RWPE2 (cell line): ENCODE measurements at places on chromosomes 3 and 15.
A peak's percentile ranks its signal among the peaks of the same experiment; 100 is the strongest.

- no peak for DNase-seq
These were observed 154.6 kb downstream of the PTPRG start for GRCh38 chr3:61715886-61716527.

DNA sequence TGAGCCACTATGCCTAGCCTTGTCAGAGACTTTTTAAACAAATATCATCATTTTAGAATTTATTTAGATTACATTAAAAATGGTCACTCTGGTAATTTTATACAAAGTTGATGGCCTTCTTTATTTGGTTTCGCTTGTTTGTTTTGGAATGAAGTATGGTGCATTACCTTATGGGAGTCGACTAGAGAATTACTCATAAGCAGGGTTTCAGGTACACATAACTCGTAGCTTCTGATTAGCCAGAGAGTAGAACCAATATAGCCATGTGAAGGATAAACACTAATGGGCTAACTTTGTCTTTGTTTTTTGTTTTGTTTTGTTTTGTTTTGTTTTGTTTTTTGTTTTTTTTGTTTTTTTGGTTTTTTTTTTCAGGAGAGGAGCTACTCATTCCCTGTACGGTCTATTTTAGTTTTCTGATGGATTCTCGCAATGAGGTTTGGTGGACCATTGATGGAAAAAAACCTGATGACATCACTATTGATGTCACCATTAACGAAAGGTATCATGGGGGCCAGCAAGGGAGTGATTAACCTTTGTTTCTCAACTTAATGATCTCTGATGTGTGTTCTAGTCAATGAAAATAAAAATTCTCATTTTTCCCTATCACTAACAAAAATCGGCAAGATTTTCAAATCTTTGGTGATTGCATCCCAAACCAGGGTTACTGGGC is 113.2 kb downstream of the IL1RAP start:
- no peak for DNase-seq

GRCh38 chr3:15217841-15218267 is 11.8 kb downstream of the CAPN7 start:
- no peak for DNase-seq

DNA sequence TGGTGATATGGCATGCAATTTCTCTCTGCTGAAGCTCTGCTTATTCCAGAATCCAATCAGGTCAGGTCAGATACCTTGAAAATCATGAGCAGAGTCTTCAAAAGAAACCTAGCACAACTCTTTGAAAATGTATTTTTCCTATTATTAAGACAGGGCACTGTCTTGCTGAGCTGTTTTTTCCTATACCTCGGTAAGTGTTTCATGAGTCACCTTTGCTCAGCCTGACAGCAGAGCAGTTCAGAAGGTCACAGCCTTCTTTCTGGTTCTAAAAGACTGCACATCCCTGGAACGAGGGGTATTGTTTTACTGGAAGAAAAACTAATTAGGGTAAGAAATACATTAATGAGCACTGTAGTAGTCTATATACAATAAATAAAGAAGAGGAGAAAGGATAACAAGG is 422.0 kb downstream of the SOX2 start:
- DNase-seq = no peak

DNA sequence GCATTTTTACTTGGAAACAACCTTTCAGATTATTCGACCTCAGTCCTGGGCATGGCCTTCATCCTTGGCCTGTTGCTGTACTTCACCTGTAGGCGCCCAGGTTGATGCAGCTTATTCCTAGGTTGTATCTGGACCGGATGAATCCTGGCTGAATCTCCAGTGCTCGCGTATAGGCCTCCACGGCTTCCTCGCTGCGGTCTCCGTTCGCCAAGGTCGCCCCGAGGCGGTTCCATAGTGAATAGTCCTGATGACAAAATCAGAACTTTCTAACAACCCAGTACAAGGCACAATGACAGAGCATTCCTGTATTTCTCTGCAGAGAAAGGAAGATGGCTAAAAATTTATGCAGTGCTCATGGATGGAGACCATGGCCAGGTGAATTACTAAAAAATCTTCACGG is 154.7 kb downstream of the USP13 start:
- no peak for DNase-seq

GRCh38 chr15:96330064-96330449 is 443 bp upstream of the NR2F2 start:
- DNase-seq = peak; percentile 92

DNA sequence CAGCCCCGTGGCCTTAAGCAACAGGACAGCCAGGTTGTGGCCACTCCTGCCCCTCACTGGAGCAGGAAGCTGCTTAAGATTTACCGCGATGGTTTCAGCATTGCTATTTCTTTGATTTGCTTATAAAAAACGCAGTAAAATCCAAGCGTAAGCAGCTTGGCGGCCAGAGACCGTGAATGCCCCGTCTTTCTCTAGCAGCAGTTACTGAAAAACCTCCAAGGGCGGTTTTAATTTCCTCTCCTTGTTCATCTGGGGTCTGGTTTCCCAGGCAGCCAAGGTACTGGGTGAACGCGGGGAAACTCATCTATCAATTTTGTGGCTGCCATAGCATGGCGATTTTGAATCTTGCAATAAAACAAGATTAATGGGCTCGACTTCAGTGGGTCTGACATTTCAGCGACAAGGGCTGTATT is 130.3 kb downstream of the MINAR1 start:
- DNase-seq = no peak

GRCh38 chr3:138220788-138221187 is 33.7 kb downstream of the ARMC8 start:
- no peak for DNase-seq

DNA sequence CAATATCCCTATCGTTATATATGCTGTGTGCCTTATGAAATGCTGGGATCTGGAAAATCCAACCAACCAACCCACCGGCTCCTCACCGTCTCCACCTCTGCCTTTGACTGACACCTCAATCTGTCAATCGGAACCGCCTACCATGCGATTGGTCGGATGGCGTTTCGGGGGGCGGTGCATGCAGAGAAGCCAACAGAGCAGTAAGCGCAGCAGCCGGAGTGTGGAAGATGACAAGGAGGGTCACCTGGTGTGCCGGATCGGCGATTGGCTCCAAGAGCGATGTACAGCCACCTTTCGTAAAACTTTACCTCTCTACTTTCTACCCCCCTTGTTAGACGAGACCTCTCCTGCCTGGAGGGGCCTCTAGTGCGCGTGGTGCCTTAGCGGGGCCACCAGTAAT is 6.3 kb downstream of the CLK3 start:
- DNase-seq = no peak

DNA sequence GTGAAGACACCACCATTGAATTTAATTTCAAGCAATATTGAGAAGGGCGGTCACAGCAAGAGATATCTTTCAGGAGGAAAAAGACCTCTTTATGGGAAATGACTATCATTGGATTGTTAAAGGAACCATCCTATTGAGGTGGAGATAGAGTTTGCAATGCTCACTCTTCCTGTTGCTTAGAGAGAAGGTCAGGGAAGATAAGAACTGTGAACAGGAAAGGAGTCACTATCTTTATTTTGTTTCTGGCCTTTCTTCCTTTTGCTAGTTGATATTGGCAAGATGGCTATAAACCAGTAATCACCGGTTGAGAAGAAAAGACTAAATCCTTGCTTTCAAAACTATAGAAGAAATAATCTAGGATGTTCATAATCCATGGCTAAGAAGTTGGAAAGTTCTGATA is 112.1 kb upstream of the TMEM108 start:
- DNase-seq = no peak

GRCh38 chr3:1055870-1056269 is 37.0 kb upstream of the CNTN6 start:
- no peak for DNase-seq

DNA sequence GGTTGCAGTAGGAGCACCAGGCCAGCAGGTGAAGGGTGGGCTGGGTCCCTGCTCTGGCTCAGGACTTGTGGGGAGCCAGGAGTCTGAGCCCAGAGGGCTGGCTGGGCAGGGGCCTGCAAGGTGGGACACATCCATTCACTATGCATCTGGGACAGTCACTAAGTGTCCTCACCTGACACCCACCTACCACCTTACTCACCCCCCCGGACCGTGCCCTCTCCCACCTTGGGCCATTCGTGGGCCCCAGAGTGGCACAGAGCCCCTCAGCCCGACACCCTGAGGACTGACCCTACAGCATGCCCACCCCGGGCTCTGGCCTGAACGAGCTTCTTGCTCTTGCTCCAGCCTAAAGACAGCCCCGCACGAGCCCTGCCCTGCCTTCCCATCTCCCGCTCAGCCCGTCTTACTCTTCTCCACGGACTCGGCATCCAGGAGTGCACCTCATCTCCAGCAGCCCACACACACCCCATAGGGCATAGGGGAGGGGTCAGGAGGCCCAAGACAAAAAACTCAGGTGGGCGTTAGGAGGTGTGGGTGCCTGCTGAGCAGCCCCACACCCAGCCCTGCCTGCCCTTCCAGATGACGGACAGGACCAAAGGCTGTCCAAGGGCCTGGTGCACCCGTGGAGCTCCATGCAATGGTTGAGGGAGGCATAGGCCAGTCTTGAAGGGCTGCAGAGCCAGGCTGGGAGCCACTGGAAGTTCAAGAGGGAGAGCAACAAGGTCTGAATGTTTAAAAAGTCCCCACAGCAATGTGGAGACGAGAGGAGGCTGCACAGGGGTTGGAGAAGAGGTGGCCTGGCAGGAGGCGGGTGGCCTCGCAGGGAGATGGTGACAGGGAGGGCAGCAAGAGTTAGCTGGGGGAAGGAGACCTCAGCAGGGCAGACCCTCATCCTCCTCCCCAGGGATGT is 27.0 kb downstream of the PTH1R start:
- DNase-seq = peak; percentile 56

GRCh38 chr15:27458345-27459084 is 487.5 kb downstream of the GABRG3 start:
- DNase-seq = no peak

- DNase-seq = no peak
These were observed 67.5 kb downstream of the TFG start for GRCh38 chr3:100776746-100777145.

DNA sequence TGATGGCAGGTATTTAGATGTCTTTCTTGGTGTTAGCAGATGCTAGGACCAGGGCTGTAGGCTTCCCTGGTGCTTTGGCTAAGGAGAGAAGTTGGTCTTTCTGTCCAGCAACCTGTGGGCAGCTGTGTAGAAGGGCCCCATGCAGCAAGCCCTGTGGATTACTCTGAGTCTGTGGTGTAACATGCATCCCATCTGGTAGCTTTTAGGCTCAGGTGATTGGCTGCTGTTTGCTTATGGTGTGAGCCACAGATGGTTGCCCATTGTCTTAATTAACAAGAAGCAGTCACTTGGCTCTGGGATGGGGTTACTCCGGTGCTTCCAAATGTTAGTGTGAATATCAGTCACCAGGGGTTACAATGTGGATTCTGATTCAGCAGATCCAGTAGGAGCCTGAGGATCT is 368.6 kb upstream of the C2CD4B start:
- DNase-seq = no peak

DNA sequence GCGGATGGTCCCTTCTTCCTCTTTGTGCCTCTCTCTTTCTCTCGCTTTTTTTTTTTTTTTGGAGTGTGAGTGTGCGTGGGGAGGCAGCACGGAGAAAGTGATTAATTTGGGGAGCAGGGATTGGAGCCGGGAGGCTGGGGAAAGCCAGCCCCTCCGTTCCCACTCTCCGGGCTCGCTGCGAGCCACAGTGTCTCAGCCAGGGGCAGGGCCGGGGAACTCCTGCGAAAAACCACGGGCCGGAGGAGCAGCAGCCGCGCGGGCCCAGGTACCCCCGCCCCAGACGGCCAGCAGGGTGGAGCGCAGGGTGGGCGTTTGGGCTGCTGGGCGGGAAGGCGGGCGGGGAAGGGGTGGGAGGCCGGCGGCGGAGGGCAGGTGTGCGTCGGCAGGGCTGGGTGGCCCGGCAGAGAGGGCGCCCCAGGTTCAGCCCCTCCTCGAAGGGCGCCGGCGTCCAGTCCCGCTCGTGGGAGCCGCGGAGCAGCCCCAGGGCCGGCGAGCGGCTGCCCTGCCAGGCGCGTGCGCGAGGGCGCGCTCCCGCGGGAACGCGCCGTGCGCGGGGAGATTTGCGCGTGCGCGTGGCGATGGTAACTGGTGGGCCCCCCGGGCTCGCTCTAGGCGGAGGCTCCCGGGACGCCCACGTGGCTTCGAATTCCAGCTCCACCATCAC is 1.4 kb downstream of the CHL1 start:
- DNase-seq = no peak

GRCh38 chr3:112539825-112540650 is 21.7 kb downstream of the ATG3 start:
- DNase-seq = no peak

GRCh38 chr3:125055331-125055912 is 375 bp downstream of the HEG1 start:
- DNase-seq = no peak

DNA sequence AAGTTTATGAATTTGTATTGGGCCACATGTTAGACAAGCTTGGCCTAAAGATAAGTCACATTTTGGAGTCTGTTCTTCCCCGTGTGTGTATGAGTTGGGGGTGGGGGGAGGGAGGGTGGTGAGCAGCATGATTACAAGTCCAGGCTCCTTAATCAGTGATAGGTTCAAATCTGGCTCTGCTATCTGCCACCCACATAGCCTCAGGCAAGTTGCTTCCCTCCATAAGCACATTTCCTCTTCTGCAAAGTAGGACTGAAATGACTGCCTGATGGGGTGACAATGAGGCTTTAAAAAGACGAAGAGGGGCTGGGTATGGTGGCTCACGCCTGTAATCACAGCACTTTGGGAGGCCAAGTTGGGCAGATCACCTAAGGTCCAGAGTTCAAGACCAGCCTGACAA is 1.1 kb upstream of the SPATA12 start:
- DNase-seq = no peak

DNA sequence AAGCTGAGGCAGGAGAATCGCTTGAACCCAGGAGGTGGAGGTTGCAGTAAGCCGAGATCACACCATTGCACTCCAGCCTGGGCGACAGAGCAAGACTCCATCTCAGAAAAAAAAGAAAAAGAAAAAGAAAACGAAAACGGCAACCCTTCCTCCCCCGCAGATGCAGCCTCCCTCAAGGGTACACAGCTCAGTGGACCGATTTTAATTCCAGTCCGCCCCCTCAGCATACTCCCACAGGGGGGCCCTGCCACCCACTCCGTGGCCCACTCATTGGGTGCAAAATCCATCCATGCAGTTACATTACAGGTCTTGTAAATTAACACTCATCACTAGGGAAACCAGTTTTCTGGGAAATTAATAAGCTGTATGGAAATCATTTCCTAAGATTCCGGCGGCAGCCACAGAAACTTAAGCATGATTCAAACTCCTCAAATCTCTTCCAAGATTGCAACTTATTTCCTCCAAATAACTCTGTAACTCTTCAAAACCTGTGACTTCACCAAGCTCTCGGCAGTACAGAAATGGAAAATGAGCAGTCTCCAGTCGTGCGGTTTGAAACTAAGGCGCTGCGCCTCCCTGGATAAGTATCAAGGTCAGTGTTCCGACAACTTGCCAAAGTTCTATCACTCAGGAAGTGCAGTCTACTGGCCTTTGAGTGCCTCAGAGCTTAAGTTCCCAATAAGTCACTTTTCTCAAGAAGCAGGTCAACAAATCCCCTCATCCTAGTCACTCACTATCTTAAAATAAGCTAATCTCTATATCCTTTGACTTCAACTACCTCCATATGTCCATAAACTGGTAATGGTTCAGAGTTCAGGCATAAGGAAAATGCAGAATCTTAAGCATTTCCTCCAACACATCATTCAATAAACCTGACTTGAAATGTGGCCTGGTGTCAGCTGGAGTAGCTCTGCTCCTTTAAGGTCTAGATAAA is 24.7 kb upstream of the KLHL6 start:
- no peak for DNase-seq
